ENCODE measurements at places on chromosomes 5 and 9.

DNA sequence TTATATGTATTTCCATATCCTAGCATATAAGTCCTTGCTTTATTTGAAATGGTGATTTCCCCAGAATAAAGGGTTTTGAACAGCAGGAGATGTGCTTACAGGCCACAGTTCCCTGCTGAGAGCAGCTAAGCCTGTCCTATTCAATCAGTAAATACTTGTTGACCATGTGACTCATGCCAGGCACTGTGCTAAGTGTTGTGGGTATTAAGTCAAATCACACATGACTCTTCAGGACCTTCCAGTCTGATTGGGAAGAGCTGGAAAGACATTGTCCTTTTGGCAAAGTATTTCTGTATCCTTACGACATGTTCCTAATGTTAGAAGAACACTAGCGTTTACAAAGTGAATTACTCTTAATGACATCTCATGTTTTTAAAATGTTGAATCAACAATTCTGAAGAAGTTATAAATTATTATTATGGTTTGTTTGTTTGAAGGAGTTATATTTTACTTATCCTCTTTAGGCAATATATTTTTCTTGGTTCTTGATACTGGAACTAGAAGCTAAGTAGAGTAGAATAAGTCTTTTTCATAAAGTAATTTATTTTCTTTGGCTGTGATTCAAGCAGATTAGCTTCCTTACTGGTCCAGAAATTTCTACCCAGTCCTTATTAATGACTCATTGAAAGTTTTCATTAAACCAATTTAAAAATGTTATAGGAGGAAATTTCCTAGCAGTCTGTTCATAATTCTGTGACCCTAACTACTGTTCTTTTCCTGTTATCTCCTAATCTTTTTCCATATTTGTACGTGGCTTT lies 82.1 kb downstream of the GAPVD1 start:
- no peak for DNase-seq

DNA sequence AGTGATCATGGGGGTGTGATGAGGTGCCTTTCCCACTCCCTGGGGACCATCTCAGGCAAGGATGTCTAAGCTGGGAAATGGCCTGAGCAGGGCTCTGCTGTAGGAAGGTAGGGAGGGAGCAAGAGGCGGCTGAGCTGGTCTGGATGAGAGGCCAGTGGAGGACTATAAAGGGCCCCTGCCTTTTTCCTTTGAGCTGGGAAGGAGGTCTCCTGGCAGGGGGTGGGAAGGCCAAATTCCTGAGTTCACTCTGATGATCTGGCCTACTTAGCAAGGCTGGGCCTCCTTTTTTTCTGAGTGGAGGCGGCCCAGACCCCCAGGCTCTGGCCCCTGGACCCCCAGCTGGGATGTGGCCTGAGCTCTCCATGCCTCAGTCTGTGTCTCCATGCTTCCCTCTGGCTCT lies 14.3 kb upstream of the PITX1 start:
- no peak for DNase-seq

- DNase-seq: no peak
Measured at GRCh38 chr5:54700986-54701578, 183.5 kb downstream of the SNX18 start.

GRCh38 chr9:89522261-89522958 lies 24.5 kb upstream of the SEMA4D start:
- DNase-seq: no peak

- DNase-seq: peak; percentile 13
Measured at GRCh38 chr5:147216552-147217154, 18.2 kb upstream of the STK32A start.

GRCh38 chr9:107648153-107648715 lies 158.7 kb upstream of the KLF4 start:
- DNase-seq: peak; percentile 31

DNA sequence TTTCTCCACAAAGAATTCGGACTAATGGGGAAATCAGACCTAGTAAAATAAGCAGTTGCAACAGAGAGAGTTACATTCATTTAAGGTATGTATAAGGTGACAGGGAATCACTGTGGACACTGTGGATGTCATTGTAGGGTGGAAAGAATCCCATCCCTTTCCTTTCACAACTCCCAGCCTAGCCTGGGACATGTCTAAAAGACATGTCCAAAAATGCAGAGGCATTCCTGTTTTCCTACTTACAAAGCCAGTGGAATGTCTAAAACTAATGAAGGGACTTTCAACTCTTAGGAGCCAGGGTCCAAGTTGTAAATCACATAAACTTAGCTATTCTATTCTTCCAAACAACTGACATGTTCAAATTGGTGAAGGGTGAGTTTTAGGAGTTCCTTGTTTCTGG lies 511.0 kb downstream of the PRELID2 start:
- DNase-seq: no peak

DNA sequence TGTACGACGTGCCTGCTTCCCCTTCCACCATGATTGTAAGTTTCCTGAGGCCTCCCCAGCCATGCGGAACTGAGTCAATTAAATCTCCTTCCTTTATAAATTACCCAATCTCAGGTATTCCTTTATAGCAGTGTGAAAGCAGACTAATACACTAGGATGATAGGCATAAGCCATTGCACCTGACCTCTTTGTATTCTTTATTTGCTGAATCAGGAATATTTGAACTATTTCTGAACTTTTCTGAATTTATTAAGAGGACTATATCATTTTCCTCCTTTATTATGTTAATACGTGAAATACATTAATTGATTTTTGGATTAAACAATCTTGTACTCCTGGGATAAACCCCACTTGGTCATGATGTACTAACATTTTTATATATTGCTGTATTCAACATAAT lies 28.2 kb upstream of the NR4A3 start:
- no peak for DNase-seq

DNA sequence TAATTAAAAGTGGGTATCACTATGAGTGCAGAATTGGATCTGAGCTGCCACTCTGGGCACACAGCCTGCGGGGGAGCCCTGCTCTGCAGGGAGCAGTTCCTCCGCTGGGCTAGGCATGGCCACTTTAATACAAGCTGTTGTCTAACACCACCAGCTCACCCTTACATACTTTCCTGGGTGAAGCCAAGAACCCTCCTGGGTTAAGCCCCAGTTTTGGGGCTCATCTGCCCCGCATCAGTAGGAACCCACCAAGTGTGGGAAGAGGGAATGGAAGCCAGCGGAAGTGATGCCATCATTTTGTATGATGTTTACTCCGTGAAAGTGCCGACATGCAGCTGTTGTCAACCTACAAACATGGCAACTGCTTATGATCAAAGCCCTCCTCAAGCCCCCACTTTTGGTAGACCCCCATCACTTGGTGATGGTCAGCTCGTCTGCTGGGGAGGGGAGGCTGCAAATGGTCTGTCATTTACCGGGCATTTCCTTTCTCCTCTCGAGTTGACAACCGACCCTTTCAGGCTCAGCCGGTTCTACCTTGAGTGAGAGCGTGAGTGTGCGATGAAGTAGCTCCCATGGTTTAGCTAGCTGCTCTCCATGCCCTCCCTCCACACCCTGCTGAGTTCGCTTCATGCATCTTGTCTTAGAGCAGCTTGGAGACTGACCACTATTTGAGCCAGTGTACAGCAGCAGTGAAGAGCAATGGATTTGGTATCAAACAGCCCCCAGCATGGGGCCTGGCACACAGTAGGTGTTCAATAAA lies 95.3 kb upstream of the IER5L start:
- DNase-seq: no peak

GRCh38 chr5:34499001-34499734 lies 157.0 kb upstream of the RAI14 start:
- no peak for DNase-seq

DNA sequence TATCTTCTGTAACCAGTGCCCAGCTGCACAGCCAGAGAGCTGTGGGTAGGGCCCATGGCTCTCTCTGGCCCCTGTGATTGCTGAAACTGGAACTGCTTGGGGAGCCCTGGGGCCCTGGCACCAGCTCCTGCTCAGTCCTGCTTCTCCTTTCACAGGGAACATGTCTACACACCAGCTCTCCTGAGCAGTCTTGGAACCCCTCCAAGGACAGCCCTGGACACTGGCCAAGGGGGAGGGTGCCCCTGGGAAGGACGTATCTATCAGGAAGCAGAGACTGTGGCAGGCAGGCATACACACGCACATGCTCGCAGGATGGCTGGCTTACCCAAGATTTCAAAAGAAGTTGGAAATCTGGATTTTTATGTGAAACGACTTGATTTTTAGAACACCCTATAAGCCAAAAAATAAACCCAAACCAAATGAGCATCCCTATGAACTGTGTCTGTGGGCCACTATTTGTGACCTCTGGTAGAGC lies 8.8 kb upstream of the TRAF1 start:
- peak; percentile 92 for DNase-seq

- no peak for DNase-seq
Measured at GRCh38 chr9:133274236-133275104, 531 bp downstream of the ABO start.

- no peak for DNase-seq
Measured at GRCh38 chr5:97836816-97837215, 653.8 kb upstream of the RIOK2 start.

DNA sequence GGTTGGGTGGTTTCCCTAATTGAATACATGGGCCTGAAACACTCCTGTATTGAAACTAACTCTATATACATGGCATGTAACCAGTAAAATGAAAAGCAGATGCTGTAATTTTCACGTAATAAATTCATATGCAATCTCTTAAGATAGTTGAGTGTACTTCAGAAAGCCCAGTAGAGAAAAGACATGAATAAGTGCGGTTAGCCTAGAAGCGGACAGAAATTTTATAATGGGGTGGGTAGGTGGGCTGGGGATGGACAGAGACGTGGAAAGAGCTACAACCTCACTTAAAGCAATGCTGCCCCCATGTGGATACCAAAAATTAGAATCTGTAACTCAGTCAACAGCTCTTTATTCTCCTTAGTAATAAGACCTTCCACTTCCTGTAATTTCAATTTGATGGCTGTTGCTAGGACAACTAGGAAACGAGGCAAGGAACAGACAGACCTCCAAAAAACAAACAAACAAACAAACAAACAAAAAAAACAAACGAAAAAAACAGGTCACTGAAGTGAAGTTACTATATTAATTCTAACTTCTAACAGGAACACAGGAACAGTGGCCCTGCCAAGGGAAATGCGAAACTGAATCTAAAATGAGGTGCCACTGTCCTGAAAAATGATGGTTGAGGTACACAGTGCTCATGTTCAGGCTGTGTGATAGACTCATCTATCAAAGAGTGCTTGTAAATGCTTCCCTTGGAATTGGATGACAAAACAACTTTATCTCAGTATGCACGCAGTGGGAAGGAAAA lies 103.4 kb upstream of the GNA14 start:
- peak; percentile 21 for DNase-seq

DNA sequence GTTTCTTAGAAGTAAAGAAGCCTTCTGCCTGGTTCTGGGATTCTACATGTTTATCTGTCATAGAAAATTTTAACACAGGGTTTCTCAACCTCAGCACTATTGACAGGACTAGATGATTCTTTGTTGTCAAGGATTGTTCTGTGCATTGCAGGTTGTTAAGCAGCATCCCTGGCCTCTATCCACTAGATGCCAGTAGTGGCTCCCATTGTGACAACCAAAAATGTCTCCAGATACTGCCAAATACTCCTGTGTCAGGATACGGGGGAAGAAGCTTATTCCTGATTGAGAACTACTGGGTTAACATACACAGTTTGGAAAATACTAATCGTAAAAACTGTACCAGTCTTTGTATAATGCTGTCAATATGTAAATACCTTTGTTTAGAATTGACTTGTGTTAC lies 167.1 kb downstream of the NIPBL start:
- DNase-seq: no peak

DNA sequence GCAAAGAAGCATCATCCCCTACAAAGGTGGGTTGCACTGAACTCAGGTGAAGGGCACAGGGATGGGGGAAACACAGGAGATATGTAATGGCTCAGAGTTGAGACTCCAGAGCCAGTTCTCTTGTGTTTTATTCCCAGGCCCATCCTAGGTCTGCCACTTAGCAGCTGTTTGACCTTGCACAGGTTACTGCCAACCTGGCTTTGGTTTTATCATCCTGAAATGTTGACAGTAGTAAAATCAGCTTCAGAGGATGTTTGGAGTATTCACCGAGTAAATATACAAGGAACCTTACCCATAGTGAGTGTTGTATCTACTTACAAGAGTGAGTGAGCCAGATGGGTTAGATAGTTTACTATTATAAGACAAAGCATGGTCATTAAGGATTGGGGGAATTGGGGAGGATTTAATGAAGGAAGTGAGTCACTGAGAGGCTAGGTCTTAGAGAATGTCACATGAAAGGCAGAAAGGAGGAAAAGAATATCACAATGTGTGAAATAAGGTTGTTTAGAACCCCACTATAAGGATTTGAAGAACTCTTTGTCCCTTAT lies 141.3 kb downstream of the MAN2A1 start:
- DNase-seq: no peak

DNA sequence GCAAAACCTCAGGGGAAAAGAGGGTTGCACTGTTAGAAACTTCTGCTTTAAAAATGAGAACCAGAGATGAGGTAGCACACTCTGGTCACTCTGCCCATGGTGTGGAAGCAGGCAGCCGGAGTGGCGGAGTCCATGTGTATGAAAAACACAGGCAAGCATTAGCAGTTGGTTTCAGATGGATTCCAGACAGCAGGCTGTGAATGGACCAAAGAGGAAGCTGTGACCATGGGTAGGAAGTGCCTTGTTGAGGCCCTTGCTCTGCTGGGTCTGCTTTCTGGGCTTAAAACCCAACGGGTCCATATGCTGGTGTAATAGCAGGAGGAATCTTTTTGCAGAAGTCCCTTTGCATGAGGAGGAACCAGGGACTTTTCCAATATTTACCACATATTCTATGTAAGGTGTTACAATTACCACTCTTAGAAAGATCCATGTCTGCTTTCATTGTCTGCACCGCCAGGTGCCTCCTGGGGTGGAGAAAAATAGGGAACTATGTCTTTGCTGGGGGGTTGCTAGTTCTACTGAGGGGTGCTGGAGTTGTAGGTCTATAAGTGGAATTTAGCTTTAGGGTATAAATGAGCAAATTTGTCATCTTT lies 77.0 kb downstream of the ANKRD55 start:
- DNase-seq: no peak

- DNase-seq: no peak
Measured at GRCh38 chr5:152144556-152144955, 219.9 kb upstream of the GLRA1 start.

GRCh38 chr5:96649681-96650540 lies 12.3 kb upstream of the CAST start:
- DNase-seq: no peak

DNA sequence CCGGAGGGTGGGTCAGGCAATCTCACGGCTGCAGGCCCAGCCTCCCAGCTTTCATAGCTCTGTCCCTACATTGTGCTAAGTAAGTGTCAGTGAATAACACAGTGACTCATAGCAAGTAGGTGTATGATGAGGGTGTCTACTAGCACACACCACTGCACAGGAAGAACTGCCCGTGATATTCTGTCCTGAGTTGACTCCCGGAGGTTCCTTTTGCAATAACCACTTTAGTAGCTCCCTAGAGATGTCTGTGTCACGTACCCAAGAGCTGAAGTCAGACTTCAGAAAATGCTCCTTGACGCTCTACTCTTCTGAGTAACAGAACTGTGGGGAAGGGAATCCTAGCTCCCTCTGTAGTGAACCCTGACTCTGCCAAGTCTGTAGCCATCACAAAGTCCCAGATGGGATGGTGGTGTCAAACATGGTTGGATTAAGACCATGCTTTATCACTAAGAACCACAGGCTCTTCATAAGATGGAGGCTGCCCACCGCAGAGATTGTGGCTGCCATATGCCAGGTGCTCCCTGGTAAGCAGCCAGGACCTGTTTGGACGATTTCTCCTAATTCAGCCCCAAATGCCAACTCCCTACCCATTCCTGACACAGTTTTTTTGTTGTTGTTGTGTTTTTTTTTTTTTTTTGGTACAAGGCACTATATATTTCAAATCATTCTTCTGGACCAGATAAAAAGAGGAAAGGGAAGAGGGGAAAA lies 352.6 kb upstream of the PANK3 start:
- no peak for DNase-seq

Measured in SHP77 (cell line).